ENCODE measurements at places on chromosomes 3 and 15.

GRCh38 chr3:37054370-37054769 lies 61.1 kb downstream of the MLH1 start:
- DNase-seq: no peak

- no peak for DNase-seq
These were observed 280.8 kb downstream of the SHQ1 start for GRCh38 chr3:72567474-72567873.

- DNase-seq: no peak
These were observed 660.8 kb upstream of the UBE2E2 start for GRCh38 chr3:22542311-22542710.

DNA sequence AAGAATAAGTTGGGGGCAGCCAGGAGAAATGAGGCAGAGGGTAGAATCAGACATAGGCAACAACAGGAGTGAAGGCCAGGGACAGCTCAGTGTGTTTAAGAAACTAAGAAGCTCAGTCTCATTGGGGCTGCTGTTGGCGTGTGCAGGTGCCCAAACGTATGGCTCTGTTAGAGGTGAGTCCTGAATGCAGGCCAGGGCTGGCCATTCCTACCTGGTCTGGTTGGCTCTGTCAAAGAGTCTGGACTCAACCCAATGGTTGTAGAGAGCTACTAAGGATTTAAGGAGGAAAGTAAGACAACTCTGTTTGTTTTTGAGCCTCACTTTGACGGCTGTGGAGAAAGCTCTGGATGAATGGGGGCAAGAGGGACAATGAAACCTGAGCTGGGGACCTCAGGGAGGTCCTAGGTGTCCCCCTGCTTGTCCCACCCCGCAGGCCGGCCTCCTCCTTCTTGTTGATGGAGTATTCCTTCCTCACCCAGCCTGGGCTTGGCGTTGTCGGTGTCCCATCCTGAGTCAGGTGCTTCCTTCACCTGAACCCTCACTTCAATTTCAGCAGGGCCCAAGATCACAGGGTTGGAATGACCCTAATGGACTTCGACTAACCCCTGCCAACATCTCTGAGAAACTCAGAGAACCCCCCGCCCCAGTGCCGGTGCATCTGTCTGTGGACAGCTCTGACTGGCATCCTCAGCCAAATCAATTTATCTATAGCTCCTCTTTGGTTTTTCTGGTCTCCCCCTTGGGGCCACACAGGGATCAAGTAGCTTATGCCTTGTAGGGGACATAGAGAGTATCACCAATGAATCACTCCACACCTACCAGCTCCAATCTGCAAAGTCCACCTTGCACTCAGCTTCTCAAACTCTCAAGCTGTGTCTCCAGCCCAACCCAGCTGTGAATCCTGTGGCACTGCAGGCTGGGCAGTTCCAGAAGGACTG lies 8.3 kb downstream of the ITGA11 start:
- no peak for DNase-seq

DNA sequence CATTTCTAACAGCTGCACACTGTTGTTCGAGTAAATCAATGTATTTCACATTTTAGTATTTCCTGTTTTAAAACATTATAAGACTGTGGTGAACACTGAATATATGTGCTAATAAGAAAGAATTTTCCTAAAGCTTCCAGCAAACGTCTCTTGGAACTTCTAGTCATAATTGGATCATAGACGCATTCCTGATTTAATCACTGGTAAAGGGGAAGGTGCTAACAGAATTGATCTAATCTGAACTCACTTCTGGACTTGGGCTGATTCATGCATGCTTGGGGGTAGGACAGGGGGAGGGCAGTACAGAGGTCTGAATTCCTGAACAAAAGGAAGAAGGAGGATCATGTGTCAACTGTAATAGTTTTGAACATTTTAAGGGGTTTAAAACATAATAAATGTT lies 7.3 kb upstream of the LEKR1 start:
- DNase-seq: no peak

- DNase-seq: no peak
These were observed 8.4 kb upstream of the MYO1E start for GRCh38 chr15:59380902-59381610.

DNA sequence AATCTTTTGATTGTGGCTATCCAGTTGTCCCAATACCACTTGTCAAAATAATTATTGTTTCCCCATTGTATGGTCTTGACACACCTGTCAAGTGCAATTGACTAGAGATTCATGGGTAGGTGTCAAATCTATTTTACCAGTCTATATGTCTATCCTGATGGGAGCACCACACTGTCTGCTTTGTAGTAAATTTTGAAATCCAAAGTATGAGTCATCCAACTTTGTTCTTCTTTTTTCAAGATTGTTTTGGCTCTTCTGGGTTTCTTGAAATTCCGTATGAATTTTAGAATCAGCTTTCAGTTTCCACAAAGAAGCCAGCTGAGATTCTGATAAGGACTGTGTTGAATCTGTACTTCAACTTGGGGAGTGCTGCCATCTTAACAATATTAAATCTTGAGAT lies 71.9 kb downstream of the CSNK1G1 start:
- no peak for DNase-seq

- DNase-seq: no peak
These were observed 98.6 kb downstream of the SUCNR1 start for GRCh38 chr3:151971814-151972579.

DNA sequence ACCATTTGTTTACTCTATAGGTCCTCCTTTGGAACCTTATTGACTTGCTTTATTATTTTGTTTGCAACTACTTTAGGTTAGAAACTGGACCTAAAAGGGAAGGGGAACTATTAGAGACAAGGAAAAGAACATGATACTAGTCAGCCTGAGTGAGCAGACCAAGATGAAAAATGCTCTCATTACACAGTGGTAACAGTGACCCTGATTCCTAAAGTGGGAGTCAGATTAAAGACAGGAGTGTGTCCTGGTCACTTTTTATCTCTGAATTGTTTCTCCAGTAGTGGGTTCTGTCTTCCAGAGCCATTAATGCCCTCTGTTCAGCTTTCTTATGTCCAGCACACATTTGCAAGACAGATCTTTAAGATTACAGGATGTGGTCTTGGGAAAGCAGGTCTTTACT lies 124.1 kb downstream of the TMEM108 start:
- DNase-seq: no peak

GRCh38 chr3:16239780-16240179 lies 25.0 kb downstream of the DPH3 start:
- DNase-seq: no peak

- no peak for DNase-seq
These were observed 205.6 kb downstream of the FEZF2 start for GRCh38 chr3:62167566-62168262.

- DNase-seq: no peak
These were observed 197.6 kb downstream of the THSD4 start for GRCh38 chr15:71312731-71313460.

DNA sequence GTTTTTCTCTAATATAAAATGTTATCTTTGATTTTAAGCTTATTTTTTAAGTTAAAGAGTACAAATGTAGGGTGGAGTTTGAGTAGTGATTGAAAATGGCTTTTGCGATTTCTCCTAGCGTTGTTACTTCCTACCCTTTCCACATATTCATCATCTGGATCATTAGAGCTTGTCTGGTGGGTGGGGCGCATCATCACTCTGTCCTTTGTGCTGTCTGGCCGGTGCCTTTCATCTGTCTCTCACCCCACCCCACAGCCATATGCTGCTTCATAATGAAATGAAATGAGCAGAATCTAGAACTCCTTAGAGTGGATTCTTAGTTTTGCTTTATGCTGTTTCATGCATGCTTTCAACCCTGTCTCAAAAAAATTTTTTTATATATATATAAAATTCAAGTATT lies 44.3 kb downstream of the ATP1B3 start:
- no peak for DNase-seq

GRCh38 chr3:128188326-128188725 lies 35.0 kb downstream of the EEFSEC start:
- no peak for DNase-seq

- no peak for DNase-seq
These were observed 301.9 kb downstream of the RAP2B start for GRCh38 chr3:153463895-153464294.
